ENCODE measurements at places on chromosomes 2 and 18. TPM values are rescaled to one million over a fixed set of nuclear protein-coding genes. Genes with fewer than 3 reads are reported as not detected.
A peak's percentile ranks its signal among the peaks of the same experiment; 100 is the strongest.

DIS3L2 gene
- total RNA-seq, result 42.1 TPM

FLACC1 gene
- 1.1 TPM for total RNA-seq

DNA sequence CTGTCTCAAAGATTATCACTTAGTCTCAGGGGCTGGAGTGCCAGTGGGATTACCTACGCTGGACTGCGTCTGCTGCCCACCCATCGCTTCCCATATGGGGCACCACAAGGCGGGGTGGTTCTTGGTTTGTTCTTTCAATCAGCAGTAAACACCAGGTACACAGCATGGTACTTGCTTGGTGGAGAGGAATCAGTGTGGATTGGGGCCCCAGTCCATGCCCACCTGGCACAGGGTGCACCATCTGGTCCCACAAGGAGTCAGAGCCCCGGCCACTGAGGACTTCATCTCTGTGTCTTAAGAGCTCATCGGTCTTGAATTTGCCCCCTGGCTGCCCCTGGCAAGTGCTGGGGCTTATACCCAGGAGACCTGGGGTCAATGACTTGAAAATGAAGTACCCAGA lies 96.2 kb downstream of the GLI2 start:
- DNase-seq, result no peak
- peaks cover 11% of the 10 kb centered on the region for H3K27me3 ChIP-seq
- no peaks in the 10 kb centered on the region for H3K4me1 ChIP-seq
- no peaks in the 10 kb centered on the region for H3K36me3 ChIP-seq

GREB1 gene
- total RNA-seq, result 35.9 TPM

DNA sequence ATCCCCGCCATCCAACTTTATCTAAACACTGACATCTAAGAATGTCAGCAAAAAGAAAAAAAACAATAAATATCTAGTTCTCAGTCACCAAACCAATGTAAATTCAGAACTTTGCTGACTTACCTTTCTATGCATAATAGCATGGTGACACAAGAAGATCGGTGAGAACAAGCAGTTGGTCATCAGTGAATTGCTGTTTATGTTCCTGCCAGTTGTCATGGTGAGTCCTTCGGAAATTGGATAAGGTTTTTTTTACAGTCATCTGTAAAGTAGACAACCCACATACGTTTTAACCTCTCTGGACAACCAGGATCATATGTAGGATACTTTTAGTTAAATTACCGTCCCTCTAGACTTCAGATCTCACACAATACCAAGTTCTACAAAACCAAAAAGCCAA lies 6.2 kb upstream of the GPR75 start:
- H3K4me3 ChIP-seq, result no peak overlapping the region
- H3K4me1 ChIP-seq, result peaks cover 1% of the 10 kb centered on the region
- no peak for DNase-seq

DNA sequence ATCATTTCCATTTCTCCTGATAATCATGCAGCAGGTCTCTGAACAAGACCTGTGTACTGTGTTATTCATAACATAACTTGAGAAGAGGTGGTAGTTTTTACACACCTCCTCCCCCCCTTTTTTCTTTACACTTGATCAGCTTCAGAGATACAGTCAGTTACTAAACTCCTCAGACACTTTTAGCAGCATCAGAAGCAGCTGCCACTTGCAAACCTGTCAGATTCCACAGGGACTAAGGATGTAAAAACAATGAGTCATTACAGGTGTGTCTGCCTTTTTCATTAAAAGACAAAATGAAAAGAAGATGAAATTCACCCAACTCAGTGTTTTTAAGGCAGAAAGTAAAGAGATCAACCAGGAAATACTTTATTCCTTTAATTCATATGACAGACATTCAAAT lies 254.0 kb downstream of the NRXN1 start:
- no peak for DNase-seq
- no peak overlapping the region for H3K4me3 ChIP-seq
- no peak overlapping the region for H3K27ac ChIP-seq

IL36RN gene
- total RNA-seq, result not detected

DNA sequence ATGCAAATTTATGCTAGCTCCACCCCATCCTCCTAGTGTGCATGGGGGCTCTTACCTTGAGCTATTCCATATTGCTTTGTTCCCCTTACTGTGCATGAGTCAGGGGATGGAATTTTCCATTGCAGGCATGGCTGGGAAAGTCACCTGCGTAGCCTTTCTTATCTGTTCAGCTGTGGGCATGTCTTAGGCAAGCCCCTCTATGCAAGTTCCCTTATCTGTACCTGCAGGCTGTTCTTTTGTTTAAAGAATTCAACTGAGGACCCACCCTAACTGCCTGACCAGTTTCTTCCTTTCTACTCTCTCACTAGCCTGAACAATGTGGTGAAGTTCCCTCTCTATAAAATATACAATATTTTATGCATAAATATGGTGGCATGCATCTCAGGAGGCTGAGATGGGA lies 54.2 kb upstream of the CDCA7 start:
- no peak overlapping the region for H3K27ac ChIP-seq
- H3K4me3 ChIP-seq, result no peak overlapping the region
- DNase-seq, result no peak
- H3K36me3 ChIP-seq, result peaks cover 39% of the 10 kb centered on the region
- no peaks in the 10 kb centered on the region for H3K4me1 ChIP-seq

DNA sequence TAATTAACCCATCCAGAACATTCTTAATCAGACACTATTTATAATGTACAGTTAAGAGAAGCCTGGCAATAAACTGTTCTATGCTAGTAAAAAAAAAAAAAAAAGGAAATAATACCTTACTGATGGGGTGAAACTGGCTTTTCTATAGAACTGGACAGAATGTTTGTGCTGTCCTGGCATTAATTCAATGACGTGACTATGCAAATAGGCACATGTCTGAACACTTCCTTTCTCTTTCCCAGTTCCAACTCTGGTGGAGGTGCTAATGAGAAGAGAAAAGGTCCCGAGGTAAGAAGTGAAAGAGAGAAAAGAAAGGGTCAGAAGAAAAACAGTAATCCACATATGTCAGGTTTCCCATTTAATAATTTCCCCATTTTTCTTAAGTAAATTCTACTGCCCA lies 508.4 kb downstream of the ZEB2 start:
- DNase-seq, result no peak
- H3K4me1 ChIP-seq, result peaks cover 6% of the 10 kb centered on the region
- H3K27ac ChIP-seq, result no peak overlapping the region
- no peak overlapping the region for H3K4me3 ChIP-seq

DNA sequence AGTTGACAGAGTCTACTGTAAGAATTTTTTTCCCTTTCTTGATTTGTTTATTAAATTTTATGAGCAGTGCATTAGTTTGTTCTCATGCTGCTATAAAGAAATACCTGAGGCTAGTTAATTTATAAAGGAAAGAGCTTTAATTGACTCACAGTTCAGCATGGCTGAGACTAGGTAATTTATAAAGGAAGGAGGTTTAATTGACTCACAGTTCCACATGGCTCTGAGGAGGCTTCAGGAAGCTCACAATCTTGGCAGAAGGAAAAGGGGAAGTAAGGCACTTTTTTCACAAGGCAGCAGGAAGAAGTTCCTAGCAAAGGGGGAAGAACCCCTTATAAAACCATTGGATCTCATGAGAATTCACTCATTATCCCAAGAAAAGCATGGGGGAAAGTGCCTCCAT lies 191.4 kb upstream of the VRK2 start:
- H3K4me1 ChIP-seq, result peaks cover 4% of the 10 kb centered on the region
- no peak for DNase-seq
- H3K4me3 ChIP-seq, result no peak overlapping the region
- H3K27me3 ChIP-seq, result peaks cover 4% of the 10 kb centered on the region
- H3K36me3 ChIP-seq, result no peaks in the 10 kb centered on the region

TBR1 gene
- total RNA-seq, result 0.08 TPM

DNA sequence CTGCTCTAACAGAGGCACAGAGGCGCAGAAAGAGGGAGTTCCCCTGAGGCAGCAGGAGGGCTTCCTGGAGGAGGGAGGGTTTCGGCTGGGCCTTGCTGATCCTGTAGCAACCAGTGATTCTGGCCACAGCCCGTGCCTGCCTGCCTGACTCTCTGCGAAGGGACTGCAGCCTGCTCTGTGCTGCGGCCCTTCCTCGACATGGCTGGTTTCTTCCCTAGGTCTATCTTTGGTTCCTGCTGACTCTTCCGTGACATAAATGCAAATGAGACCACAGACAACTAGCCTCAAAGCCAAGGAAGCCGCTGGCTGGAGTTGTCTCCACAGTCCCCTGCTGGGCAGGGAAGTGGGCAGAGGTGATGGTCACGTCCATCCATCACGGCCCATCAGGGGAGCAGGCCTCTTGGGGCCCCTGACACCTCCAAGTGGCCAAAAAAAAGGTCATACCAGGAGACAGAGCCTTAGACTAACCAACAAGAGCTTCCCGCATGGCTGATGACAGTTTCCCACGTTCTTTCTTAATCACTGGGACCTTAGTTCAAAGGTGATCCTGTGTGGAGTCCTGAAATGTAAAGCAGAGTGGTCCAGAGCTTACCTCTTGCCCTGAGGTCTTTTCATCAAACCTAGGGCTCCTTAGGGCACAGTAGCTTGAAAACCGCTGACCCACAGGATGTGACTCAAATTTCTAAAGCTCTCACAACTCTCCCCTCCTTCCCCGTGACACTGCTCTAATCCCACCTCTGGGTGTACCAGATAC lies 55.3 kb downstream of the HS1BP3 start:
- no peak for DNase-seq
- H3K36me3 ChIP-seq, result no peaks in the 10 kb centered on the region
- peak overlapping the region; percentile 71 for H3K27ac ChIP-seq
- peaks cover 19% of the 10 kb centered on the region for H3K27me3 ChIP-seq
- H3K4me3 ChIP-seq, result no peak overlapping the region

- H3K27ac ChIP-seq, result no peak overlapping the region
- H3K4me3 ChIP-seq, result no peak overlapping the region
- no peak for DNase-seq
Observed at GRCh38 chr2:80363330-80363729, 58.8 kb upstream of the LRRTM1 start.

- no peak for DNase-seq
- H3K27me3 ChIP-seq, result peaks cover 13% of the 10 kb centered on the region
- H3K36me3 ChIP-seq, result no peaks in the 10 kb centered on the region
- H3K4me3 ChIP-seq, result peak within 1 kb of the TSS; percentile 23
- H3K27ac ChIP-seq, result no peak within 1 kb of the TSS
Observed at GRCh38 chr2:95296880-95297487, at the start of gene KCNIP3. Gene KCNIP3 (plus strand): TSS chr2:95297347. CDS start chr2:95297439, 92 bp downstream.

TSPYL6 gene
- total RNA-seq, result not detected

CENPA gene
- total RNA-seq, result 3.9 TPM

GRCh38 chr2:170371231-170371998 lies 193.5 kb downstream of the MYO3B start:
- DNase-seq, result no peak
- H3K4me1 ChIP-seq, result peaks cover 45% of the 10 kb centered on the region
- H3K36me3 ChIP-seq, result no peaks in the 10 kb centered on the region
- no peak overlapping the region for H3K4me3 ChIP-seq

DNA sequence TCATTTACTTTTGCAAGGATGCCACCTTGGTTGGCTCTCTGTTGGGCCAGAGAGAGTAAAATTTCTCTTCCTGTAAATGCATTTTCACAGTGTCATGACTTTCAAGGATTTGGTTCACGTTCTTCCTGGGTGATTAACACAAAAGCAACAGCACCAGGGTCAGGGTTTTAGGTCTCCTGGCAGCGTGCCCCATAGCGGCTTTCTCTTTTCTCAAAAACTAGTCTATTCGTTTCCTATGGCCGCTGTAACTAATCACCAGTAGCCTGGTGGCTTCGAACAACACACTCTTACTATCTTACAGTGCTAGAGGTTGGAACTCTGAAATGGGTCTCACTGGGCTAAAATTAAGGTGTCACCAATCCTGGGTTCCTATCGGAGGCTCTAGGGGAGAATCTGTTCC lies 56.3 kb upstream of the ACMSD start:
- no peaks in the 10 kb centered on the region for H3K4me1 ChIP-seq
- no peak overlapping the region for H3K27ac ChIP-seq
- H3K4me3 ChIP-seq, result no peak overlapping the region

DNA sequence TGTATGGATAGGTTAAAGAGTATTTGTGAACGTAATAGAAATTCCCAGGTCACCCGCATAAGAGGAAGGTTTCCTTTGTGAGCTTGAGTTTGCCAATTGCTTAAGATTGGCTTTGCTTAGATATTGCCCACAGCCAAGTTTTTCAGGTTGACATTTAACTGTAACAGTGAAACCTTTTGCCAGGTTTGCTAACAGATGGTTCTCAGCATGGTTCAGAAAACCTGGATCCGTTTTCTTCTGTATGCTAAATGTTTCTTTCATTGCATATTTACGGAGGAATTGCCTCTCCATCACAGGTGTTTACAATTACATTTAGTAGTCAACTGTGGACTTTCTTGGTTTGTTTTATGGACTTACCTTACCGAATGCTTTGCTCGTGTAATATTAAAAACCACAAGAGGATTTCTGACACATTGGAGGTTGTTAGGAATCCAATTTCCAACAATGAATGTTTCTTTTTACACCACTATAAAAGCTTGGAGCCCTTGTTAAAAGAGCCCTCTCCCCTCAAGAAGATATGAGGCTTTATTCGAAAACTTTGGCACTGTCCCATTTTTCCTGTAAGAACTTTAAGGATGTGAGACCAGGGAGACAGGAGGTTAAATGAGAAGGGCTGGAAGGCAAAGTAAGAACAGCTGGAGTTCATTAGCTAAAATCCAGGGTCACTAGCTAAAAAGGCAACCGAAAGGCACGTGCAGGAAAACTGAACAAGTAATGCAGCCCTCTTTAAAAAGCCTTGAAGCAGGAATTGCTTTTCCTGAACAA lies 7.8 kb downstream of the CDK15 start:
- H3K27ac ChIP-seq, result no peak overlapping the region
- no peak overlapping the region for H3K4me3 ChIP-seq
- no peak for DNase-seq
- H3K27me3 ChIP-seq, result peaks cover 1% of the 10 kb centered on the region
- no peaks in the 10 kb centered on the region for H3K4me1 ChIP-seq
- H3K36me3 ChIP-seq, result no peaks in the 10 kb centered on the region

GBX2 gene
- total RNA-seq, result 3.5 TPM

DNA sequence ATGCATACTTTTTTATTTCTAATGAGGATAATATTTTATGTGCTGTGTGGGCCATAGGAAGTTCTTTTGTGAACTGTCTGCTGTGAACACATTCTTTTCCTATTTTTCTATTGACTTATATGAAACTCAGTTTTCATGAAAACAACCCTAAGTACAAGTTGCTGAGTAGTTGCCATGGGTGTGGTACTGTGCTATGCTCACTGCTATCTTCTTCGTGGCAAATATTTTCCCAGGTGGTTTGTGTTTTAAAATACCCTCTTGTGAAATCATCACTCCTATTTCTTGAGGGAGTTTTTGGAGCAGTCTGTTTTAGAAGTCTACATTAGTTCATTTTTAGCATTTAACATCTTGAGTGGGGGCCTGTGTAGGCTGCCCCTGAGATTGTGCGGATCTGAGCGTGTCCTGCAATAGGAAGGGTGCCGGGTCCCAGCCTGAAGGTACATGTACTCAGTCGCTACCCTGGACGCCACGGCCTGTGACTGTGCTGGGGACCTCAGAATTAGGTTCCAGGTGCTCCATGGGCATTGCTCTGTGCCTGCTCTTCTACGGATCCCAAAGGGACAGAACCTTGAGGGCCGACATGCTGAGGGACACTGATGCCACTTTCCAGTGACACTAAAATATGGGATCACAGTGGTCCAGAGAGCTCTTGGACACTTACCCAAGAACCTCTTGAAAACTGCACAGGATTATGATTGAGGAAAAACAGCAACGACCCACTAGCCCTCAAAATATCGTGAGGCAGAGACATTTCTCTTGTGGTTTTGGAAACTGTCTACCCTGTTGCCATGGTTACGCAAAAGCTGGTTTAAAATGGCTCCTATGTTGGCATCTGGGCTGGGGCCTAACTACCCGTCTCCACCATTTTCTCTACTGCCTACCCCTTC lies 480.4 kb downstream of the TGIF1 start:
- H3K27ac ChIP-seq, result no peak overlapping the region
- H3K4me1 ChIP-seq, result no peaks in the 10 kb centered on the region
- peaks cover 1% of the 10 kb centered on the region for H3K27me3 ChIP-seq
- no peaks in the 10 kb centered on the region for H3K36me3 ChIP-seq
- H3K4me3 ChIP-seq, result no peak overlapping the region

RGPD4 gene
- total RNA-seq, result not detected

TUBA3E gene
- not detected for total RNA-seq

All from endothelial cell (in vitro differentiated cells).